ENCODE measurements at places on chromosomes 11 and 22.
A peak's percentile ranks its signal among the peaks of the same experiment; 100 is the strongest.

- no peak overlapping the region for H3K4me3 ChIP-seq
- no peaks in the 10 kb centered on the region for H3K27me3 ChIP-seq
- H3K27ac ChIP-seq, result no peak overlapping the region
- no peaks in the 10 kb centered on the region for H3K36me3 ChIP-seq
- DNase-seq, result no peak
These were observed 865.1 kb upstream of the CNTN5 start for GRCh38 chr11:98155696-98156095.

DNA sequence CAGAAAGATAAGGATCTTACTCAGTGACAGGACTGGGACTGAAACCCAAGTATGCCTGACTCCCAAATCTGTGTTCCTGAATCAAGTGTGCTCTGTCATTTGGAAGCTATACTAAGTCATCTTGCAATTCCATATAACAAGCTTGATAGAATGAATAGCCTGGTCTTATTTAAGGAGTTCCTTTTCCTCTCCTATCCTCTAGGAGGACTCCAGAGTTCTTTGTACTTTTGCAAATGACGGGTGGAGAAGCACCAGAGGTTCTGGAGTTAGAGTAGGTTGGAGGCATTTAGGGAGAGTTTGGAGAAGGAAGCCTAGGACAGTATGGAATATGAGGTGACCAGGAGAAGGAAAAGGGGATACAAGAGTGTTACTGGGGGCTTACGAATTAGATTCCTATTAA is 92.9 kb upstream of the RCN1 start:
- H3K4me1 ChIP-seq, result no peaks in the 10 kb centered on the region
- no peak overlapping the region for H3K27ac ChIP-seq

DNA sequence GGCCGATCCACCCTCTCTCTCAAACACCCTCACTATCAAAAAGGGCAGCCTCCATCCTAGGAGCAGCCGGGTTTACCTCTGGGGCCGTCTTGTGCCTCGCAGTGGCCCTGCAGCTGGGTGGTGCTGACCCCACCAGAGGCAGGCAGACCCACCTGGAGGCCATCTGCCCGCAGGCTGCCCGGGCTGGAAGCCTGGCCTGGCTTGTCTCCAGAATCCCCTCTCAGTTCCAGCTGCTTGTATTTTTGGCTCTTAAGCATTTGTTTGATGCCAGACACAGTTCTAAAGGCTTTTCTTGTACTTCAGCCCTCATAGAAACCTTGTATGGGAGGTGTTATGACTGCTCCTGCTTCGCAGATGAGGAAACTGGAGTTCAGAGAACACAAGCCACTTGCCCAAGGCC is 4.2 kb upstream of the NFAM1 start:
- H3K27me3 ChIP-seq, result peaks cover 25% of the 10 kb centered on the region
- DNase-seq, result no peak
- no peaks in the 10 kb centered on the region for H3K36me3 ChIP-seq
- H3K4me1 ChIP-seq, result peaks cover 27% of the 10 kb centered on the region
- H3K27ac ChIP-seq, result no peak overlapping the region

DNA sequence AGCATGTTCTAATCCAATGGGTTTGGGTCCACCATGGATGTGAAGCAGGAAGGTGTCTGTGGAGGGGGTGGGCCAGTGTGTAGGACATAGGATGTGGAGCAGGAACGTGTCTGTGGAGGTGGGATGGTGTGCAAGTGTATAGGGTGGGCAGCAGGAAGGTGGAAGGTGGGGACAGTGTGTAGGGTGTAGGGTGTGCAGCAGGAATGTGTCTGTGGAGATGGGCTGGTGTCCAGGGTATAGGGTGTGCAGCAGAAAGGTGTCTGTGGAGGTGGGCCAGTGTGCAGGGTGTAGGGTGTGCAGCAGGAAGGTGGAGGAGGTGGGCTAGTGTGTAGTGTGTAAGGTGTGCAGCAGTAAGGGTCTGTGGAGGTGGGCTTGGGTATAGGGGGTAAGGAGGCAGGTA is 1068.0 kb downstream of the NTM start:
- H3K27me3 ChIP-seq, result peaks cover 16% of the 10 kb centered on the region
- no peak for DNase-seq
- no peak overlapping the region for H3K4me3 ChIP-seq

GRCh38 chr11:92225568-92226330 is 1.1 kb downstream of the FAT3 start:
- peak overlapping the region; percentile 50 for H3K27ac ChIP-seq
- peaks cover 6% of the 10 kb centered on the region for H3K36me3 ChIP-seq
- peak overlapping the region; percentile 83 for H3K4me3 ChIP-seq
- peaks cover 8% of the 10 kb centered on the region for H3K27me3 ChIP-seq

- no peaks in the 10 kb centered on the region for H3K27me3 ChIP-seq
- peak overlapping the region; percentile 65 for H3K27ac ChIP-seq
- H3K36me3 ChIP-seq, result no peaks in the 10 kb centered on the region
These were observed 238.8 kb downstream of the TTC28 start for GRCh38 chr22:28440592-28441390.

GRCh38 chr11:19281041-19281440 is 40.3 kb upstream of the E2F8 start:
- no peaks in the 10 kb centered on the region for H3K36me3 ChIP-seq
- no peak for DNase-seq
- peaks cover 34% of the 10 kb centered on the region for H3K27me3 ChIP-seq
- H3K4me1 ChIP-seq, result no peaks in the 10 kb centered on the region

DNA sequence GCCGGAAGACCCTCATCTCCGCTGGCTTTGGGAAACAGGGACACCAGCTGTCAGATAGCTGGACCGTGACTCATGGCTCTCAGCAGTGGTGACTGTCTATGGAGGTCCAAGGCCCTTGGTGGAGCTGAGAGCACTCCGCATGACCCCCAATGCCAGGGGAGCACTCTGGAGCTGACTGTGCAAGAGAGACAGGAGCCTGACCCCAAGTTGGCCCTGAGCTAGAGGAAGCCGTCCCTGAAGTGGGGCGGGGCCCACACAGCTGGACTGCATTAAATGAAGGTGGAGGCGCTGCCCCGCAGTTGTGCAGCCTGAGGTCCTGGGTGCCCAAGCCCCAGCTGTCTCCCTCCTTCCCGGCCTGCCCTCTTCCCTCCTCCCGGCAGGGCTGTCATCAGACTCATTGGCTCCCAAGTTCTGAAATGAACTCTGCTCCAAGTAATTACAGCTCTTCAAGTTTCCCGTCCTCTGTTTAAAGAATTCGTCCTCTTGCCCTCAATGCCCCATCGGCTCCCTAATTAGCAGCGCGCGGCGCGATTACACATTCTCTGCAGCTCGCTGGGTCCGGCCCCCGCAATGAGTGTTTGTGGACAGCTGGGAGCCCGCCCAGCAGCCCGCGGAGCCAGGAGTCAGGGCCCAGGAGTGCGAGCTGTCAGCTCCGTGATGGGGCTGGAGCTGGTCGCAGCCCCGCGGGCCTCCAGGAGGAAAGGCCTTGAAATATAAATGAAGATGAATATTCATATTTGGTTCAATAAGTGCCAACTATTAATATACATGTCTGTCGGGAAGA is 93.2 kb upstream of the LMO1 start:
- H3K27me3 ChIP-seq, result peaks cover 28% of the 10 kb centered on the region
- DNase-seq, result no peak
- H3K4me1 ChIP-seq, result peaks cover 5% of the 10 kb centered on the region
- no peaks in the 10 kb centered on the region for H3K36me3 ChIP-seq
- H3K4me3 ChIP-seq, result no peak overlapping the region

- peaks cover 23% of the 10 kb centered on the region for H3K4me1 ChIP-seq
- H3K27ac ChIP-seq, result peak overlapping the region; percentile 72
- H3K4me3 ChIP-seq, result no peak overlapping the region
- no peaks in the 10 kb centered on the region for H3K27me3 ChIP-seq
- DNase-seq, result peak; percentile 66
These were observed 473.0 kb downstream of the BRD1 start for GRCh38 chr22:49354516-49355210.

- H3K4me1 ChIP-seq, result no peaks in the 10 kb centered on the region
- H3K27me3 ChIP-seq, result no peaks in the 10 kb centered on the region
- no peak overlapping the region for H3K4me3 ChIP-seq
These were observed 18.4 kb downstream of the B3GAT1 start for GRCh38 chr11:134393638-134394037.

DNA sequence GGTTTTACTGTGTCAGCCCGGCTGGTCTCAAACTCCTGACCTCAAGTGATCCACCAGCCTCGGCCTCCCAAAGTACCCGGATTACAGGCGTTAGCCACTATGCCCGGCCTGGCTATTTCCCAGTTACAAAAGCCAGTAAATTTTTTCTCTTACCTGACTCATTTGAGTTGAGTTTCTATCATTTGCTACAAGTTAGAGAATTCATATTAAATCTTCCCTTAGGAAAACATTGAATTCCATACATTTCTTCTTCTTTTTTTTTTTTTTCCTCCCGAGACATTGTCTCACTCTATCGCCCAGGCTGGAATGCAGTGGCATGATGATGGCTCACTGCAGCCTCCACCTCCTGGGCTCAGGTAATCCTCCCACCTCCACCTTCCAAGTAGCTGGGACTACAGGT is 26.0 kb downstream of the CHEK2 start:
- H3K4me3 ChIP-seq, result no peak overlapping the region
- no peaks in the 10 kb centered on the region for H3K36me3 ChIP-seq
- DNase-seq, result no peak

DNA sequence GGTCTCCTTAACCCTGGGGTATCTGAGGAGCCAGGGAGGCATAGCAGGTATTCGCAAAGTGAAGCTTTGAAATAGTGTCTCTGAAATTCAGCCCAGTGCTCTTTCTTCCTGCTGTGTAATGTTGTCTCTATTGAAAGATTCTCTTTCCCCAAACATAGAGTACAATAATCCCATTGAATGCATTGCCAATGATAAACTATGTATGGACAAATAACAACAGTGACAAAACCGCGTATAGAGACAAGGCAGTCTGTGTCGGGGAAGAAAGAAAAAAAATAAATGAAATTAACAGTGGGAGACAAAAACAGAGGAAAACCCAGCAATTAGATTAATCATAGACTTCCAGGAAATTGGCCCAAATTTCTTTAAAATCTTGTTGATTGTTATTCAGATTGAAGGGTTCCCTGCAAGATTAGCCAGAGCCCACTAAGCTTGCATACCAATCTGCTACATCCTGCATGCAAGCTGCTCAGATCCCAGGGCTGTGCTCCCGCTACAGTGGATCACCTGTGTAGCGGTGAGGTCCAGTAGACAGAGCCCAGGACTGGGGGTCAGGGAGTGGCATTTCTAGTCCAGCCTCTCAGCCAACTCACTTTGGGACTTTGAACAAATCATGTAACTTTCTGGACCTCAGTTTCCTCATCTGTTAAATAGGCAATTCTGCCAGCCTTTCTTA is 492.8 kb downstream of the INSC start:
- no peak overlapping the region for H3K4me3 ChIP-seq
- peaks cover 4% of the 10 kb centered on the region for H3K4me1 ChIP-seq
- peaks cover 23% of the 10 kb centered on the region for H3K27me3 ChIP-seq
- no peak for DNase-seq

- no peaks in the 10 kb centered on the region for H3K36me3 ChIP-seq
- peaks cover 53% of the 10 kb centered on the region for H3K27me3 ChIP-seq
- peaks cover 2% of the 10 kb centered on the region for H3K4me1 ChIP-seq
- H3K4me3 ChIP-seq, result peak overlapping the region; percentile 70
- H3K27ac ChIP-seq, result peak overlapping the region; percentile 41
These were observed 13.4 kb upstream of the HYLS1 start for GRCh38 chr11:125873881-125874555.

DNA sequence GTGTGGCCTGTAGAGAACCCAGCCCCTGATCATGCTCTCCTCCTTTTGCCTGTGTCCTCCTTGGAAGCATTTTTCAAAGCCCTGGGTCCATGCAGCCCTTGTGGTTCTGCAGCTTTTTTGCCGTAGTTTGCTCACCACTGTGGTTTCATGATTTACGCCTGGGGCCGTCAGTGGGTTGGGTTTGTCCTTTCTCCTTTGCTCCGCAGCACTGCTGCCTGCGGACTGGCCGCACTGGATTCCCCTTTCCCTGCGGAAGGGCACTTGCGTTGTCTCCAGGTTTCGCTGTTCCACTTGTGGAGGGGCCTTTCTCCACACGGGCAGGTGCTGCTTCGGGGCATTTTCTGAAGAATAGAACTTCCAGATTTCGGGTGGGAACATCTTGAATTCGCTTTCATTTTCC is 1260.9 kb downstream of the BRD1 start:
- peak overlapping the region; percentile 73 for H3K4me3 ChIP-seq
- no peak for DNase-seq
- no peaks in the 10 kb centered on the region for H3K27me3 ChIP-seq
- peaks cover 22% of the 10 kb centered on the region for H3K4me1 ChIP-seq
- H3K27ac ChIP-seq, result no peak overlapping the region
- peaks cover 5% of the 10 kb centered on the region for H3K36me3 ChIP-seq

- peak overlapping the region; percentile 74 for H3K4me3 ChIP-seq
- no peak overlapping the region for H3K27ac ChIP-seq
- peaks cover 45% of the 10 kb centered on the region for H3K4me1 ChIP-seq
- DNase-seq, result no peak
- no peaks in the 10 kb centered on the region for H3K27me3 ChIP-seq
These were observed 1.1 kb upstream of the SEPTIN5 start for GRCh38 chr22:19713245-19713644.

- H3K36me3 ChIP-seq, result peaks cover 2% of the 10 kb centered on the region
- H3K4me1 ChIP-seq, result no peaks in the 10 kb centered on the region
- no peak overlapping the region for H3K4me3 ChIP-seq
- DNase-seq, result no peak
- no peak overlapping the region for H3K27ac ChIP-seq
These were observed 108.8 kb upstream of the TEAD1 start for GRCh38 chr11:12565406-12565805.

DNA sequence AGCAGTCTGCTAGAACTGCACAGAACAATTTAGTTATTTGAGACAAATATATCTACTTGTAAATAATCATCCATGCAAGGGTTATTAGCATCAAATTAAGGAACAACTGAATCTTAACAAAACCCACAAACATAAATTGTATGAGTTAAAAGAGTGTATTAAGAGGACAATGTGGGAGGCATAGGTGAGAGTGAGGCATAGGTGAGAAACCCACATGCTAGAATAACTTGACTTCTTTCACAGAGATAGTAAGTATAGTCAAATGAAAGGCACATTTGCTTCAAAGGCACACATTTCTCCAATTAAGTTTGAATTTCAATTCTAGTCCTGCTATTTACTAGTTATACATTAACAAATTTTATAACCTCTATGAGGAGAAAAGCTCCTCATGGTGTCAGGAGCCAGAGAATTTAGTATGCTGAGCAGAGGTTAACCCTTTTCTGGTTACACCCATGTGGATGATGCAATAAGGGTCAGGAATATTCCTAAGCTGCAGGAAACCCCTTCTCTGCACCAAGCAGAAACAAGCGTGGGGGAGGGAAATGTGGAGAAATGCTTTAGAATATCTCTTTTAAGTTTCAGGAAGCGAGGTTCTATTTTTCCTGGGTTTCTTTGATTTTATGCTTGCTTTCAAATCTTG is 264.2 kb downstream of the GRM5 start:
- H3K36me3 ChIP-seq, result no peaks in the 10 kb centered on the region
- H3K4me3 ChIP-seq, result no peak overlapping the region
- no peaks in the 10 kb centered on the region for H3K27me3 ChIP-seq

DNA sequence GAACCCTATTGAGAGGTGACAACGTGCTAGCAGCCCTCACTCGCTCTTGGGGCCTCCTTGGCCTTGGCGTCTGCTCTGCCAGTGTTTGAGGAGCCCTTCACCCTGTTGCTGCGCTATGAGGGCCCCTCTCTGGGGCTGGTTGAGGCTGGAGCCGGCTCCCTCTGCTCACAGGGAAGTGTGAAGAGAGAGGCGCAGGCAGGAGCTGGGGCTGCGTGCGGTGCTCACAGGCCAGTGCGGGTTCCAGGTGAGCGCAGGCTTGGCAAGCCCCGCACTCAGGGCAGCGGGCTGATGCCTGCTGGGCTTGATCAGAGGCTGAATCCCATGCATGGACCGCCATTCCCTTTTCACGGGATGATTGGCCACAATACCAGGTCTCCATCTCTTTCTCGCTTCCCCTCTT is 90.7 kb downstream of the DLG2 start:
- no peak overlapping the region for H3K4me3 ChIP-seq
- no peaks in the 10 kb centered on the region for H3K27me3 ChIP-seq
- no peaks in the 10 kb centered on the region for H3K36me3 ChIP-seq

All from osteocyte (in vitro differentiated cells).